ENCODE measurements at places on chromosomes 3 and 15. TPM values are rescaled to one million over a fixed set of nuclear protein-coding genes. Genes with fewer than 3 reads are reported as not detected.

AHSG gene
- total RNA-seq, result not detected

PTPN23 gene
- total RNA-seq, result 18.8 TPM

MKRN2OS gene
- total RNA-seq, result 4.1 TPM

ABHD17C gene
- total RNA-seq, result 10.4 TPM

STAC gene
- 6.7 TPM for total RNA-seq

MUC20 gene
- 5.8 TPM for total RNA-seq

APH1B gene
- 28.9 TPM for total RNA-seq

SST gene
- total RNA-seq, result not detected
